ENCODE measurements at places on chromosomes 5 and 9. TPM values are rescaled to one million over a fixed set of nuclear protein-coding genes. Genes with fewer than 3 reads are reported as not detected.

GRCh38 chr5:1793966-1794900, 5.4 kb downstream of the MRPL36 start:
- DNase-seq, result no peak

- no peak for DNase-seq
Measured at GRCh38 chr5:73938280-73938937, 312.4 kb downstream of the ARHGEF28 start.

DNA sequence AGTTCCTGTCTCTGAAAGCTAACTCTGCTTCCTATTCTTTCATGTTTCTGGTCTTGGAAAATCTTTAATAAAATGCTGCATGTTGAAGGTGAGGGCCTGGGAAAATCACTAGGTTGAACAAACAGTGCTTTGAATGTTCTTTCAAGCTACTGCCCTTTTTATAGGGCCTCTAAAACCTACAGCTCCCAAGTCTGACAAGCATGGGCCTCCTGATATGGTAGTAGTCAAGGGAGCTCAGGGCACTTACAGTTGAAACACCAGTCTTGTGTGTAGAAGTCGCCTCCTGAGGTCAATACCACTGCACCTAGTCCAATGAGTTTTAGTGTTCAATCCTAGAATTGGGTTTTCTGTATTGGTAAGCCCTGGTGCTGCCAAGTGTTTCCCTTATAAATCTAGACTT, 20.5 kb downstream of the VLDLR start:
- DNase-seq, result no peak

Gene MEIKIN
- not detected for total RNA-seq

Gene CCDC187
- 0.04 TPM for total RNA-seq
